Colonic mucosa (tissue), 4 donors: ENCODE measurements at places on chromosomes 2 and 18. TPM values are rescaled to one million over a fixed set of nuclear protein-coding genes. Genes with fewer than 3 reads are reported as not detected.

DNA sequence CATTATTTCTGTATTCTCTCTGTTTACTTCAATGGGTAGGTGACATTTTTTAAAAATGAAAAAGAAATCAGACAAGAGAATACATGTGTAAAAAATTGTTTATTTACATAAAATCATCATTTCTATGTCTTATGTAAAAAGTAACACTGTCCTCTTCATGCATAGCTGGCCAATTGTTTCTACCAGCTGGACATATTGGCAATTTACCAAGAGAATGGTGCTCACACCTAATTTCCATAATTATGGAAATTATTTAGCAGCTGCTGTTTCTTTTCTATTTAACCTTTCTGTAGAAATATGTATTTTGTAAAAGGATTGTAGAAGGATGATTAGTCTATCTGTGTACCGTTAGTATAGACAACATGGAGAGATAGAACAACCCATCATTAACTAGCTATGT lies 791.9 kb downstream of the TRIB2 start:
- no peak overlapping the region for H3K4me3 ChIP-seq
- H3K27ac ChIP-seq = no peak overlapping the region

GRCh38 chr2:224060783-224061482 lies 21.8 kb upstream of the SERPINE2 start:
- no peaks in the 10 kb centered on the region for H3K36me3 ChIP-seq
- no peak overlapping the region for H3K4me3 ChIP-seq
- H3K4me1 ChIP-seq = no peaks in the 10 kb centered on the region
- DNase-seq = no peak

CTLA4 gene
- 0.84 TPM for total RNA-seq

DNA sequence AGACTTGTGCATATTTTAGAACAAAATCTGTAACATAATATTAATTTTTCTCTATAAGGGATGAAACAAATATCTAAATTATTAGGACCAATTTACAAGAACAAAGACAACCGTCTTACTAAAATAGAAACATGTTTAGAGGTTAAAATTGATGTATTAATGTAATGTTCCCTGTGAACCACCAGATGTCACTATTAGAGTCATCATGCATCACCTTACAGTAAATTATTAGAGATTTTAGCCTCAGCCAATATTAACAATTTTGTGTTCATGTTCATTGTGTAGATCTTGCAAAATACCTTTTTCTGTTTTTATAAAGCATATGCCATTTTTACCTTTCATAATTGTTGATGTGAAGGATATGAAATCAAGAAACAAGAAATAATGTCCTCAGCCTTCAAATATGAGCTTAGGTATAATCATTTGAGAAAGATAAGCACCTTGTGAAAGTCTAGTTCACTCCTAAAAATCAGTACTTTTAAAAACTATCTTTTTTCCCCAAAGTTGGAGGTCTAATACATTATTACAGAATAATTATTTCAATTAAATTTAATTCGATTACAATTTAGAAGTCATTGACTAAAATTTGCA lies 344.3 kb upstream of the KCNH7 start:
- H3K27me3 ChIP-seq = no peaks in the 10 kb centered on the region
- no peak overlapping the region for H3K4me3 ChIP-seq
- no peak for DNase-seq
- no peaks in the 10 kb centered on the region for H3K4me1 ChIP-seq
- H3K36me3 ChIP-seq = no peaks in the 10 kb centered on the region

PKDCC gene
- total RNA-seq = 125 TPM

GRCh38 chr2:9191041-9191481 lies 15.6 kb upstream of the ASAP2 start:
- no peaks in the 10 kb centered on the region for H3K36me3 ChIP-seq
- H3K4me3 ChIP-seq = no peak overlapping the region
- H3K27me3 ChIP-seq = no peaks in the 10 kb centered on the region
- H3K27ac ChIP-seq = no peak overlapping the region

- no peaks in the 10 kb centered on the region for H3K4me1 ChIP-seq
- DNase-seq = peak; percentile 38
- H3K36me3 ChIP-seq = no peaks in the 10 kb centered on the region
- no peak overlapping the region for H3K4me3 ChIP-seq
- H3K27ac ChIP-seq = no peak overlapping the region
These were observed 263.6 kb downstream of the DYSF start for GRCh38 chr2:71716697-71717624.

DNA sequence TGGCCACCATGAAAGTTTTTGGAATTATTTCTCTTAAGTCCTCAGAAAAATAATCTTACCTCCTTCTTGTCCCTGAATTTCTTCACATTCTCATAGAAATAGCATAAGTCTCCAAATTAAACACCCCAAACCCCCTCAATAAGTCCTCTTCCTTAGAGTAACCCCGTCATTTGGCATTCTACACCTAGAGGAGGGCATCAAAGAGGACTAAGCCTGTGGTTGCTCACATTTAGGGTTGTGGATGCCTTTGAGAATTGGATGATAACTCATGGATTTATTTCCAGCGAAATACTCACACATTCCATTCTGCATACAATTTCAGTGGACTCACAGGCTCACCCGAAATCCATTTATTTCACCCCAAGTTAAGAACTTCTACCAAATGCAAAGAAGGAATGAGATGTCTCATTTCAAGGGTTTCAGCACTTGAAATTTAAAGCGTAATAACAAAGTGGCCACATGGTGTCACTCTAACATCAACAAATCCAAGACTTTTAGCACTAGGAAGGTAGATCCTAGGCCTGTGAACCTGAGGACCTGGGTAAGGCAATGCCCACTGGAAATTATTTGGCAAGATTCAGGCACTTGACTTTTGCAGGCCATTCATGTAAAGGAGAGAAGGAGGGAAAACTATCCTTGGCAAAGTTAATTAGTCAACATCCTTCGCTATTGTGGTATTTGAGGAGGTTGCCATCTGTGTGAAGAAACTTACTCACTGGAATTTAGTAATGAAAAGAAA lies 24.6 kb downstream of the DYTN start:
- no peaks in the 10 kb centered on the region for H3K36me3 ChIP-seq
- DNase-seq = peak; percentile 29
- no peaks in the 10 kb centered on the region for H3K4me1 ChIP-seq
- no peak overlapping the region for H3K4me3 ChIP-seq

DNA sequence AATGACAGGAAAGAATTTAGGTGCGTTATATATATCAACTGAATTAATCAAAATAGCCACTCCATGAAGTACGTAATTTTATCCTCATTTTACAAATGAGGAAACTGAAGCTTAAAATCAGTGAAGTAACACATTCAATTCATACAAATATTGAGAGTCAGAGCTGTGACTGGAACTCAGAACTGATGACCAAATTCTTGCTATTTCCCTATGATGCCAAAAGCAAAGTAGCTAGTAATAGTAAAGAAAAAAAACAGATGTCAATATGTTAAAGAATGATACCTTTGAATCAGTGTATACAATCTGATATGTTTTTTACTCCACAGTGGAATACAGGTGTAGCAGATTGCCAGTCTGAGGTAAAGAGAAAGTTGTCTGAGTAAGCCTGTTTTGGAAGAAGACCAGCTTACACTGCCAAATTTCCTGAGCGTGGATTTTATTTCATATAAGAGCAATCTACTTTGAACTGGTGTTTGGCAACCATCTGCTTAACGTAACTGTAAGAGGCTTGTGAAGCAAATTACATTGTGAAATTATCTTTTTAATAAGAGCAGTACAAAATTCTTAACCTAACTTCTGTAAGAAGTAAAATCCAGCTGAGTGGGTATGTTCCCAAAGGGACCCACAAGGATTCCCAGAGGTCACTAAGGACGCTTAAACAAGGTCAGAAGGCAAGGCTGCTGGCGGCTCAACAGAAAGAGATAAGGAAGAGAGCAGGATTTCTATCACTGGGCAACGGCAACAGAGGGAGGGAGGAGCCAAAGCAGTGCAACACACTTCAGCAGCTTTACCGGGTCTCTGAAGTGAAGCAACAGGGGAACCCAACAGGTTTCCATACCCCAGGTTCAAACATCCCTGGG lies 85.6 kb downstream of the IKZF2 start:
- no peaks in the 10 kb centered on the region for H3K27me3 ChIP-seq
- H3K36me3 ChIP-seq = no peaks in the 10 kb centered on the region
- H3K27ac ChIP-seq = no peak overlapping the region
- H3K4me3 ChIP-seq = no peak overlapping the region

DNA sequence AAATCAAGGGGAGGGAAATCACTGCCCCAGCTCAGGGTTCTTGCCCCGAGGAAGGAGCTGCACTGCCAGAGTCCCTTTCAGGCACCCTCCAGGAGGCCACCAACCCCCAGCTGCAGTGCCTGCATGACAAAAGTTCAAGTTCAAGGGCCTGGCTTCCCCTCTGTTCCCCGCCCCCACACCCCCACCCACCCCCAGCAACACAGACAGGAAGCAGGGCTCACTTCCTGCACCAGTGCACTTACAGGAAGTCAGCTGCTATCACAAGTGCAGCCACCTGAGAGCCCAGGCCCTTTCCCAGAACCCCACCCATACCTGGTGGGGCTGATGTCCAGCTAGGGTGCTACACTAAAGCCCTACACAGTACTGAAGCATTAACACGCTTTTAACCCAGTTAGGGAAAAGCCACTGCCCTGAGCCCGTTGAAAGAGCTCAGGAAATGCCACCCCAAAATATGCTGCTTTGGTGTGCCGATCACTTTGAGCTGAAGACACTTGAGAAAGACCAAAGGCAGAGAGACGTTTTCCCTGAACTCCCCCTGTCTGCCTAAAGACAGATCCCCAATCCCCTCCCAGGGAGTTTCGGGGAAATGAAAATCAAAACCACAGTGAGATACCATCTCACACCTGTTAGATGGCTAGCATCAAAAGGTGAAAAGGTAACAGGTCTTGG lies 109.9 kb upstream of the CAB39 start:
- H3K4me1 ChIP-seq = no peaks in the 10 kb centered on the region
- no peaks in the 10 kb centered on the region for H3K27me3 ChIP-seq
- DNase-seq = no peak
- H3K36me3 ChIP-seq = no peaks in the 10 kb centered on the region
- H3K27ac ChIP-seq = no peak overlapping the region

GRCh38 chr2:18752022-18752493 lies 162.7 kb upstream of the NT5C1B start:
- DNase-seq = no peak
- H3K27ac ChIP-seq = no peak overlapping the region
- H3K4me1 ChIP-seq = no peaks in the 10 kb centered on the region
- no peaks in the 10 kb centered on the region for H3K27me3 ChIP-seq

GRCh38 chr18:9156604-9157249 lies 20.1 kb downstream of the ANKRD12 start:
- H3K36me3 ChIP-seq = no peaks in the 10 kb centered on the region
- H3K4me3 ChIP-seq = no peak overlapping the region
- H3K4me1 ChIP-seq = no peaks in the 10 kb centered on the region
- H3K27me3 ChIP-seq = no peaks in the 10 kb centered on the region
- no peak for DNase-seq

DNA sequence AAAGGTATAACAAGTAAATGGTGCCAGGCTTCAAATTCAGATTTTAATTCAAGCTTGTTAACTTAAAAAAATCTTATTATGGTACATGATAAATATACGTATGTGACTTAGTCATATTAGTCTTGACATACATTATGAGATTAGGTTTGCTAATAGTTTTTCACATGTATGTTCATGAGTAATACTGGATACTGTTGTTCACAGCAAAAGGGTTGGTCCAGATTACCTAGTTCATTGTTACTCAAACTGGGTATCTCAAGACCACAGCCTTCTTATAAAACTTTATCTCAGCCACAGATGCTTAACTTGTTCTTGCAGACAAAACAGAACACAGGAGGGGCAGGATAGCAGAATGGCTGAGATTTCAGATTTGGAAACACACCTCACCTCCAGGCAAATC lies 26.8 kb downstream of the VPS4B start:
- H3K27me3 ChIP-seq = no peaks in the 10 kb centered on the region
- no peak overlapping the region for H3K27ac ChIP-seq
- H3K36me3 ChIP-seq = peaks cover 5% of the 10 kb centered on the region
- no peaks in the 10 kb centered on the region for H3K4me1 ChIP-seq

ZNF385B gene
- 0.10 TPM for total RNA-seq

DNA sequence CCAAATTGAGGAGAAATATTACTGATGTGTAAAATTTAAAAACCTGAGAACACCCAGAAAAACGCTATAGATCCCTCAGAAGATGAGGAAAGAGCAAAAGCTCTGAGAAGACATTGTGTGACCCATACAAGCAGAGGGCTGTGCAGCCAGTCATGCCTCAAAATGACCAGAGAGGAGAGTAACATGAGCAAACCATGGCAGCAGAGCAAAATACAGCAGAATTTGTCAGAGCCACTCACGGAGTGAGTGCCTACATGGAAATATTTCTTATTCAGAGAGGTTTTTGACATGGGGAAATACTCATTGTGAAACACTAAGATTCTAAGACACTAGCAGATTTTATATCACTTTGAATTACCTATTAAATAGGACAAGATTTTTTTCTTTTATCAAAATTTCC lies 96.8 kb upstream of the DNAJC10 start:
- no peak overlapping the region for H3K4me3 ChIP-seq
- no peaks in the 10 kb centered on the region for H3K4me1 ChIP-seq
- no peak overlapping the region for H3K27ac ChIP-seq
- DNase-seq = no peak
- no peaks in the 10 kb centered on the region for H3K27me3 ChIP-seq

LRRTM1 gene
- total RNA-seq = 0.27 TPM

DNA sequence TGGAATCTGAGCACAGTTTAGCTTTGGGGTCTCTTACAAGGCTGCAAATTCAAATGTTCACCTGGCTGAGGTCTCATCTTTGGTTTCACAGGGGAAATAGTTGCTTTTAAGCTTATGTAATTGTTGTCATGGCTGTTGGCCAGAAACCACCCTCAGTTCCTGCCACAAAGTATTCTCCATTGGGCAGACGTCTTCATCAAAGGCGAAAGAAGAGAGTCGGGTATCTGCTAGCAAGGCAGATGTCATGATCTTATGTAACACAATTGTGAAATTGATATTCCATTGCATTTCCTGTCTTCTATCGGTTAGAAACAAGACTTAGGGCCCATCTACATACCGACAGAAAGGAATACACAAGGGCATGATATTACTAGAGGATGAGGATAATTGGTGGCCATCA lies 816.2 kb downstream of the MBD2 start:
- H3K4me1 ChIP-seq = no peaks in the 10 kb centered on the region
- H3K4me3 ChIP-seq = no peak overlapping the region
- H3K27me3 ChIP-seq = no peaks in the 10 kb centered on the region
- H3K36me3 ChIP-seq = no peaks in the 10 kb centered on the region
- H3K27ac ChIP-seq = no peak overlapping the region

- no peaks in the 10 kb centered on the region for H3K36me3 ChIP-seq
- no peaks in the 10 kb centered on the region for H3K4me1 ChIP-seq
- H3K27ac ChIP-seq = no peak overlapping the region
- H3K4me3 ChIP-seq = no peak overlapping the region
- DNase-seq = peak; percentile 52
- no peaks in the 10 kb centered on the region for H3K27me3 ChIP-seq
These were observed 108.4 kb upstream of the BZW1 start for GRCh38 chr2:200703127-200703925.
